ENCODE measurements at places on chromosomes 4 and X. TPM values are rescaled to one million over a fixed set of nuclear protein-coding genes. Genes with fewer than 3 reads are reported as not detected.
A peak's percentile ranks its signal among the peaks of the same experiment; 100 is the strongest.

DNA sequence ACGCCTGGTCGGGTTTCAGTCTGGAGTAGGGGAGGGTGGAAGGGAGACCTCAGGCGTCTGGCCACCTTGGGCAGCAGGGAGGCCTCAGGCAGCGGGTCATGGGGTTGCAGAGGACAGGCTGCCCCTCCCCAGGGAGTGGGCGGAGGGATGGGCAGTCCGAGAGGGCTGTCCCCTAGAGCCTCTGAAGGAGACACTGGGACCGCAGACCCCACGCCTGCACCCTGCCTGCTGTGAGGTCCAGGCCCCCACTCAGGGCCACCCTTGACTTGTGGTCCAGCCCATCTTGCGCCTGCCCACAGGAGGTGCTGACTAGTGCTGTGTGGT lies 16.5 kb downstream of the FGFRL1 start:
- no peak for DNase-seq

DNA sequence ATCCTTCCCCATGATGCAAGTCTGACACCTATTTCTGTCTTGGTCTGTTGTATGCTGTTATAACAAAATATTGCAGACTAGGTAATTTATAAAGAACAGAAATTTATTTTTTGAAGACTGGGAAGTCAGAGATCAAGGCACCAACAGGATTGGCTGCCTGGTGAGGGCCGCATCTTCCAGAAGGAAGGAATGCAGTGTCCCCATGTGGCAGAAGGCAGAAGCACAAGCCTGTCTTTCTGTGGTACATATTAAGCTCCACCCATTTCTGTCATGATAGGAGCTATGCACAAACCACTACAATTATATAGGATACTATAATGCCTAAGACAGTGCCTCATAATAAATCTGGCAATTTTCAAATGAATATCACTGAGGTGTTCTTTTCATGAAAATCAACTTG lies 502.3 kb upstream of the DIAPH2 start:
- DNase-seq, result peak; percentile 78

- DNase-seq, result no peak
Observed at GRCh38 chr4:70225824-70226223, at the start of gene FDCSP. Gene FDCSP (plus strand): TSS chr4:70226124. CDS start chr4:70231195, 5,071 bp downstream.

GRCh38 chr4:58849026-58849425 lies 1738.8 kb upstream of the IGFBP7 start:
- no peak for DNase-seq

- no peak for DNase-seq
Observed at GRCh38 chrX:10395643-10396042, 224.7 kb downstream of the MID1 start.

DNA sequence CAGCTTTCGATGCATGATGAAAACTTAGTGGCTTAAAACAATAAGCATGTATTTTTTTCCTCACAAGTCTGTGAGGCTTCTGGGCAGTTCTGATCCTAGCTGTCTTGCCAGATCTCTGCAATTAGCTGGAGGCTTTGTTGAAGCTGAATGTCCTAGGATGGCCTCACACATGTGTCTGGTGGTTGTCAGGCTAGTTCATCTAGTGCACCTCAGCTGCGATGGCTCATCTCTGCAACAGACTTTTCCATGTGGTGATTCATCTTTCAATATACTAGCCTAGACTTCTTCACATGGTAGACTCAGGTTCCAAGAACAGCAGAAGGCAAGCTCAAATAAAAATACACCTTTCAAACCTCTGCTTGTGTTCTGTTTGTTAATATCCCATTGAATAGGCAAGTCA lies 66.5 kb upstream of the IL1RAPL1 start:
- DNase-seq, result no peak

GRCh38 chr4:3044870-3045819 lies 29.2 kb downstream of the HTT-AS start:
- DNase-seq, result no peak

DNA sequence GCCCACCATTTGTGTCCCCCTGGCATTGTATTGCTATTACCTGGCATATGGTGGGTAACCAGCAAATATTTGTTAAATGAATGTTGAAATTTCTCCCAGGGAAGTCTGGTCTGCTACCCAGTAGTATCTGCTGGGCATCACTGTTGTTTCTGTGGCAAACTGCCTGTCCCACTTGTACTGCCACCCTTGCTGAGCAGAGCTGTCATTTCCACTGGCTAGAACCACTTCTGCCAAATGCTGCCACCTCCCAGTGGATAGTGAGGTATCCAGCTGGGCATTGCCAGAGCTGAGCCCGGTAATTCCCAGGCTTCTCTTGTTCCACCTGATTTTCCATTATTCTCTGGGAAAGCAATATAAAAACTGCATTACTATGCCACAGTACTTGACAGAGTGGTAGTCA lies 186.7 kb upstream of the NOCT start:
- no peak for DNase-seq

- no peak for DNase-seq
Observed at GRCh38 chrX:75303795-75304194, 29.9 kb downstream of the UPRT start.

- no peak for DNase-seq
Observed at GRCh38 chr4:38983291-38983690, 48.9 kb downstream of the TMEM156 start.

GRCh38 chr4:61070269-61070668 lies 129.9 kb upstream of the ADGRL3 start:
- no peak for DNase-seq

DNA sequence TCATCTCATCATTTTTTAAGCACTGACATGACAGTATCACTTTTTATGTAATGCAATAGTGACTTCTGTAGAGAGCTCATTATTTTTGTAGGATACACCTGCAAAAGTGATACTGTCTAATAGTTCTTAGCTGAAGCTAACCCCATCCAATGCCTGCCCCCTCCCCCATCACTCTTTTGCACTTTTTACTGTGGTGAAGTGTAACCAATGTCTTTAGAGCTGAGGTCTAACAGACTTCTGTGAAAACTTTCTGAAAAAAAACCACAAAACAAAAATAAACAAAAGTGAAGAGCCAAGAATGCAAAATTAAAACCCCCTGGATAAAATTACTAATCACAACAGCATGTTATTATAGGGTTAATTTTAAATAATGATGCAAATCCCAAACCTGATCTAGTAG lies 301.1 kb downstream of the ANK2 start:
- no peak for DNase-seq

DNA sequence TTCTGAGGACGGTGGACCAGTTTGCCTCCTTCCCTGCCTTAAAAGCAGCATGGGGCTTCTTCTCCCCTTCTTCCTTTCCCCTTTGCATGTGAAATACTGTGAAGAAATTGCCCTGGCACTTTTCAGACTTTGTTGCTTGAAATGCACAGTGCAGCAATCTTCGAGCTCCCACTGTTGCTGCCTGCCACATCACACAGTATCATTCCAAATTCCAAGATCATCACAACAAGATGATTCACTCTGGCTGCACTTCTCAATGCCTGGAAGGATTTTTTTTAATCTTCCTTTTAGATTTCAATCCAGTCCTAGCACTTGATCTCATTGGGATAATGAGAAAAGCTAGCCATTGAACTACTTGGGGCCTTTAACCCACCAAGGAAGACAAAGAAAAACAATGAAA lies 255.3 kb downstream of the RAPGEF2 start:
- no peak for DNase-seq

- DNase-seq, result no peak
Observed at GRCh38 chr4:2947926-2948325, 15.3 kb downstream of the NOP14 start.

GRCh38 chr4:139083607-139083955 lies 68.0 kb downstream of the NOCT start:
- peak; percentile 76 for DNase-seq

GRCh38 chr4:95386410-95386809 lies 162.4 kb downstream of the UNC5C start:
- DNase-seq, result no peak

DNA sequence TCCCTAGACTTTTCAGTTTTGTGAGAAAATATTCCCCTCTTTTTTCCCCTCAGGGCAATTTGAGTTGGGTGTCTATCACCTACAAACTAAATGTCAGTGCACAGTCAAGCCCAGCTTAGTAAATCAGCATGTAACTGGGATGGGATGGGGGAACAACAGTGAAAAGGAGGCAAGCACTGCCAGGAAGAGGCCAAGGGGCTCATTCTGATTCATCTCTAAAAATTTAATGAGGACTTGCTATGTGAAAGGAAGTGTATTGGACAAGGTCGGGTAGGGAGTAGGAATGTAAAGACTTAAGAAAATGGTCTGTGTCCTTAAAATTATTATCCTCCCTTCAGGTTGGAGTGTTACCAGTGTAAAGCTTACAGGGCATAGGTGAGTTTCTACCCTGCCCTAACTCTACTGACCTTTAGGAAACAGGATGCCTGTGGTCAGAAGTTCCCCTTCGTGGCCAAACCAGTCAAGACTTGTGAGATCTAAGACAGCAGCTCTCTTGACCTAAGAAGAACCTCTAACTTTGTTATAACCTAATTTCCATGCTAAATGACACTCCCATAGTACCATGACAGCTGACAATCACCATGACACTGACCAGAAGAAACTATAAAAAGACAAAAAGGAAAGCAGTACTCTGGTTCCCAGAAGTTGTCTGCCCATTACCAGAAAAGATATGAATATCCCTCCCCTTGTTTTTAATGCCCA lies 194.4 kb upstream of the LDB2 start:
- no peak for DNase-seq

DNA sequence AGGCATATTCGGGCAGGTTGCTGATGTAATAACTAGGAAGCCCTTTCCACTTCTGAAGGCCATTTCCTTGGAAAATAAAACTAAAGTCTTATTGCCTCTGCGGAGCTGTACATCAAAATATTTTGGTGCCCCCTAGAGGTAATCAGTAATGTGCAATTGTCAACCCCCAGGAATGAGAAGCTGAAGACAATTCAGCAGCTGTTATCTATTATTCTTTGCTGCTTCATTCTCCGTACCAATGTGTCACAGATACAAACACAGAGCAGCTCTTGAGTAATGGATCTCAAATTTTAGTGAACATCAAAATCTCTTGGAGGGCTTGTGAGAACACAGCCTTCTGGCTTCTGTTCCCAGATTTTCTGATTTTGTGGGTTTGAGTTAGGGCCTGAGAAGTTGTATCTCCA lies 3.5 kb upstream of the SLIT2 start:
- no peak for DNase-seq

DNA sequence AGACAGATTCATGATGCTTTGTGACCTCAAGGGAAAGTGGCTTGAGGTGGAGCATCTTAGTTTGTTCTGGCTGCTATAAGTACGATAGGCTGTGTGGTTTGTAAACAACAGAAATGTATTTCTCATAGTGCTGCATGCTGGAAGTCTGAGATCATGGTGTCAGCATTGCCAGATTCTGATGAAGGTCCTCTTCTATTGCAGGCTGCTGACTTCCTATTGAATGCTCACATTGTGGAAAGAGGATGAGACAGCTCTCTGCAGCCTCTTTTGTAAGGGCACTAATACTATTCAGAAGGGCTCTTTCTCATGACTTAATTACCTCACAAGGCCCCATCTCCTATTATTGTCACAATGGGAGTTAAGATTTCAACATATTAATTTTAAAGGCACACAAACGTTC lies 1674.0 kb upstream of the PCDH7 start:
- no peak for DNase-seq

DNA sequence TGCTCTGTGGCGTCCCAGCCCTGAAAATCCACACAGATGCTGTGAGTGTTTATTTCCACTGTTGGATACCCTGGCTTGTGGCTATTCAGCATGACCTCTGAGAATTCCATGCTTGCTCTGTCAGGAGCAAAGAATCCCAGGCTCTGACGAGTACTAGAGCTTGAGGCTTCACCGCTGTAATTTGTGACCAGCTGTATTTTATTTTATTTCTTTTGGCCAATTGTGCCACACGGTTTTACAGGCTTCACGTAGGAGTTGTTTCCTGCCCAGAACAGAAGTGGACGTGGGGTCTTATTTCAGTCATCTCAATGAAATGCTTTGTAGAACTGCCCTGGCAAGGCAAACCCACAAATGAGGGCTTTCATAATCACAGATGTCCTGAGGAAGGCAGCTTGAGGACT lies 69.4 kb upstream of the CLDN34 start:
- DNase-seq, result no peak

DNA sequence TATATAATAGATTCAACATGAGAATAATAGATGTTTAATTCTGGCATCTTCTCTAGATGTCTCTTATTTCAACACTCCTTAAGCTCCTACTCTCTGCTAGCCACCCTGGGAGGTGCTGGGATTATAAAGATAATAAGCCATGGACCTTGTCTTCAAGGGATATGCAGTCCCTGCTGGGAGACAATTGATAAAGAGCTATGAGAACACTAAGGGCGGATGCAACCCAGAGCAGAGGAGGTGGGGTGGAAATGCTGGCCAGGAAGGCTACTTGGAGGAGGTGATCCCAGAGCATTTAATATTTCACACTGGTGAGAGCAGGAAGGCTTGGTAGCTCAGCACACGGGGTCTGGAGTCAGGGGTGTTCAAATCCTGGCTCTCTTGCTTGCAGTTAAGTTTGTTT lies 18.3 kb upstream of the PGRMC2 start:
- DNase-seq, result no peak

- DNase-seq, result no peak
Observed at GRCh38 chr4:138500869-138501268, 258.7 kb upstream of the SLC7A11 start.

DNA sequence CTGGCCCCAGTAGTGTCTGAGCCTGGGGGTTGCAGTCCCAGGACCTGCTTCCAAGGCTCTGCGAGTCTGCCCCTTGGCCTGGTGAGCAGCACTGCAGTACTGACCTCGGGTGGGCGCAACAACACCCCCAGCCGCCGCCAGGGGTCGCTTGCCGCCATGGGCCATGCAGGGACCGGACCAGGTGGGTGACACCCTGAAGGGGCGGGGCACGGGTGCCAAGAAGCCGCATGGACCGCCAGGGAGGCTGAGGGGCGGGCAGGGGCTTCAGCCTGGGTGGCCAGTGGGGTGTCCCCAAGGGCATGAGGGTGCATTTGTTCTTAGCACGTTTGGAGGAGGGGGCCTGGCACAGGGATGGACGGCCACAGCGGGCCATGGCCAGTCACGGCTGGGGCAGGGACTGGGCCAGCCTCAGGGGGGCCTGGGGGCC lies 25.0 kb downstream of the TACC3 start:
- DNase-seq, result peak; percentile 97

The HPGD gene
- 16.8 TPM for total RNA-seq

The HDAC8 gene
- 21.6 TPM for total RNA-seq

The MCF2 gene
- 0.39 TPM for total RNA-seq

The BANK1 gene
- total RNA-seq, result 1.1 TPM

The GPRIN3 gene
- total RNA-seq, result 0.48 TPM

The ACOX3 gene
- total RNA-seq, result 13.8 TPM

The ZCCHC4 gene
- 6.4 TPM for total RNA-seq

The MAGEB2 gene
- 0.13 TPM for total RNA-seq

Data from H9 (cell line).